Naive thymus-derived CD4-positive, alpha-beta T cell (primary cell): ENCODE measurements at places on chromosomes 12 and 14.

GRCh38 chr12:84996759-84997158, 39.3 kb downstream of the TSPAN19 start:
- DNase-seq: no peak

GRCh38 chr14:77268989-77269600, 1.9 kb downstream of the NGB start:
- no peak for DNase-seq

DNA sequence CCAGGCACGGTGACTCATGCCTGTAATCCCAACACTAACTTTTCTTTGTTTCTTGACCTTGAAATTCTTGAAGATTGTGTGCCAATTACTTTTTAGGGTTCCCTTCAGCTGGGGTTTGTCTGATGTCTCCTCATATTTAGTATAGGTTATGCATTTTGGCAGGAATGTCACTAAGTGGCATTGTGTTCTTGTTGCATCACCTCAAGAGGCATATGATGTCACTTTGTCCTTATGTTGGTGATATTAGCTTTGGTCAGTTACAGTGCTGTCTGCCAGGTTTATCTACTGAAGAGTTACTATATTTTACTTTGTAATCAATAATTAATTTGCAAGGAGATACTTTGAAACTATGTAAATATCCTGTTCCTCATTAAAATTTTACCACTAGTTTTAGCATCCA, 61.0 kb upstream of the BTG1 start:
- DNase-seq: no peak

- no peak for DNase-seq
Observed at GRCh38 chr12:100329800-100330199, 27.1 kb upstream of the SLC17A8 start.

GRCh38 chr12:95096852-95097251, 23.4 kb upstream of the NR2C1 start:
- DNase-seq: no peak

- no peak for DNase-seq
Observed at GRCh38 chr12:88314706-88315105, 172.6 kb downstream of the TMTC3 start.

DNA sequence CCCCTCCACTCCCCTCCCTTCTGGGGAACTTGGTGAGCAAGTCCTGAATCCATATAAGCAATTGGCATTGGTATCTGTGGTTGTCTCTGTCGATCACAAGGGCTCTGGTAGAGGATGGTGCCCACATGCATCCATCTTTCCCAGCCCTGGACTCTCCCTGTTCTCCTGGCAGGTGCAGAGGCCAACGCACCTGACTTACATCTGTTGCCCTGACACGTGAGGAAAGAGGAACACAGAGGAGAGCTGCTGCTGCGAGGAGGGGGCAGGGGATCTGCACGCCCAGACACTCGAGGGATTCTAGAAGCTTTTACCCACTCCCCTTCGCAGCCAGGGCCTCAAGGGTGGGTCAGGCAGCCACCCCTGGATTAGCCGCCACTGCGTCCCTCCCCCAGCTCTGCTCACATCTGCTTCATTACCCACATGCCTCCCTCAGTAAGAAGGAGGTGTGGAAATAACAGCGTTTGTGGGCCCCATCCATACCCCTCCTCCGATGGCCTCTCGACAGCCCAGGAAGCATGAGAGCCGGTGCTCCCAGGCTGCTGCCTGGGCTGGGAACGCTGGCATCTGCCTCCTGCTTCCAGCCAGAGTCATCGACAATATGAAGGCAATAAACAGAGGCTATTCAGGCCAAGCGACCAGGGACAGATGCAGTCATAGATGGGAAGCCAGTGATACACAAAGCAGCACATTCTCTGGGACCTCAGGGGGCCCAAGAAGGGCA, 56.5 kb downstream of the KDM2B start:
- DNase-seq: no peak

GRCh38 chr14:59464486-59465315, 479 bp downstream of the GPR135 start:
- DNase-seq: peak; percentile 40

DNA sequence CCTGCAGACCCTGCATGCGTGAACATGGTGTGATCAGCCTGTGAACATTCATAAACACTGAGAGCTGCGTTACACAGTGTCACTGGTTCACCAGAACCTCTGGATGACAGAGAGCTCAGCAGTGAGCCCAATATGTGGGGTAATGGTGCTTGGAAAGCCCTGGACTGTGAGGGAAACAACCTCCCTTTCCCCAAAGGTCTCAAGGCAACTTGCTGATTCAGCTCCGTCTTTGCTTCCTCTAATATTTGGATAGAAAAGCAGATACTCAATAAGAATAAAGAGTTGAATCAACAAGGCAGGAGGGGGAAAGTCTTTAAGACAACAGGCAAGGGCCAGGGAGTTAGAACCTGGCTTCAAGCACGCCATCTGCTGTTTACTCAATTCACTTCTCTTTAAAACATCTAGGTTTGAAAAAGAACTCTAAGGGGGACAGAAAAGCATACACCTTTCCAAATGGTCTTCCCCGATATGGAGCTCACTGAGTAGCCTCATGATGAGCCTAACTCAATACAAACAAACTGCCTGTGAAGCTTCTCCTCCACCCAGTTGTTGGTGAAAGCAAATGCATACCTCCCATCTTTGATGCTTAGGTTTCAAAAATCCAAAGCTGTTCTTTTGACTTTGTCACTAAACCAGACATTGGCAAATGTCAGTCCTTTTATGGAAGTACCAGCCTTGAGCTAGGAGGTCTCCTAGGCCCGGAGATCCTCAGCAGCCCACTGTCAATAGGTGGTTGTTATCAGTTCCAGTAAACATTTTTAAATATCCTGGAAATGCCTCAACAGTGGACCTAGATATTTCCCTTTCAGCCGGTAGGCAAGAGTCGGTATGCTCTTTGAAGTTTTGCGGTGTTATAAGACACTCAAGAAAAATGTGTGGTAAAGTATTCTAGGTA, 76.1 kb downstream of the SAMD4A start:
- DNase-seq: peak; percentile 24

- DNase-seq: no peak
Observed at GRCh38 chr12:118979763-118980406, 1.5 kb upstream of the SRRM4 start.
